ENCODE measurements at places on chromosomes 3 and 15.

DNA sequence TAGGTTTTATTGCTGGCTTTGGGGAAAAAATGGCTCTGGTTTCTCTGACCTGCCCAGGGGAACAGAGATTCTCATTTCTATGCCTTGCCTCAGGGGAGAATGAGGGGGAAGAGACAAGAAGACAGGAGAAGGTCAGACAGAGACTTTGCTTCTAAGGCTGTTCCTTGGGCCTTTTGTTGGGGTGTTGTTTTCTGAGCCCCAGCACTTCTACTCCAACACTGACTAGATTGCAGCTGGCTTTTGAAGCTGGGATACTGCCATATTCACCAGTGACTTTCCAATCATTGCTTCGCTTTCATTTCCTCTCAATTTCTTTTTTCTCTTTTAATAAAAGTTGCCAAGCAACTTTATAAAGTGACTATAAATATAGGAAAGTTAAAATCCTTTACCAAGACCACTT, 143.2 kb upstream of the ARHGEF26 start:
- DNase-seq = no peak

DNA sequence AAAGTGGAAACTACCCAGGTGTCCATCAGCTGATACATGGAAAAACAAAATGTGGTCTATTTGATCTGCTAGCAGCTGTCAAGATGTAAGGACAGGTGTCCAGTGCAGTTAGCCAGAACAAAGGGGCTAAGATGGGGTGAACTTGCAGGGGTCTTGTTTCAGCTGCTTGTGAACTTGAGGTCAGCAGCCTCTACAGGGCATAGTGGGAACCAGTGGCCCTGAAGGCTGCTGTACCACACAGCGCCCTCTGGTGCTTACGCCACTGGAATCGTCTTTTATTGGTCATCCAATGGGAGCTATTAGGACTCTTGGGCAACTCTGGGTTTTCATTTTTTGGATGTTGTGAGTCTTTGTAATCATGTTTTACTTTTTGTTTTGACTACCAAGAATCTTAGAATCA, 62.2 kb upstream of the CTSH start:
- no peak for DNase-seq

GRCh38 chr3:46705751-46706552, 4.8 kb downstream of the TMIE start:
- DNase-seq = no peak

- DNase-seq = no peak
Measured at GRCh38 chr3:194397757-194398312, 1.2 kb downstream of the GP5 start.

- DNase-seq = no peak
Measured at GRCh38 chr15:66864871-66865281, 162.8 kb downstream of the SMAD6 start.
